ENCODE measurements at places on chromosomes 5 and 9. TPM values are rescaled to one million over a fixed set of nuclear protein-coding genes. Genes with fewer than 3 reads are reported as not detected.

GRCh38 chr5:128629157-128629556 lies 91.1 kb upstream of the FBN2 start:
- no peak overlapping the region for H3K4me3 ChIP-seq
- no peaks in the 10 kb centered on the region for H3K27me3 ChIP-seq
- DNase-seq, result no peak
- no peaks in the 10 kb centered on the region for H3K4me1 ChIP-seq

GRCh38 chr5:74801941-74802340 lies 34.9 kb downstream of the NSA2 start:
- no peak overlapping the region for H3K4me3 ChIP-seq
- DNase-seq, result no peak
- no peak overlapping the region for H3K27ac ChIP-seq
- H3K27me3 ChIP-seq, result no peaks in the 10 kb centered on the region
- no peaks in the 10 kb centered on the region for H3K4me1 ChIP-seq

GRCh38 chr5:158194561-158194976 lies 335.6 kb upstream of the CLINT1 start:
- no peak overlapping the region for H3K4me3 ChIP-seq
- H3K36me3 ChIP-seq, result no peaks in the 10 kb centered on the region

DNA sequence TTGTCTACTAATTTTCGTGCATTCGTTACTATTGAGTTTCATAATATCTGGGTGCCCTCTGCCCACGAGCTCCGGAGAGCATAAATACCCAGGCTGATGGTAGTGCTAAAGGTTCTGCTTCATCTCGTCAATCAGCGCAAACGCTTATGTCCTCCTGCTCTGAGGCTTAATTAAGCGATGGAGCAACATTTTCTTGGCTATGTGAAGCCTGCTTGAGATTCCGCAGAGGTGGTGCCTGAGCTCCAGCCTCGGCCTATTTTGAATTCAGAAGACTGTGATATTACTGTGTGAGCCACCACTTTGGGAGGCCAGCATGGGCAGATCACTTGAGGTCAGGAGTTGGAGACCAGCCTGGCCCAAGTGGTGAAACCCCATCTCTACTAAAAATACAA lies 44.8 kb downstream of the ANXA2R start:
- no peak for DNase-seq
- H3K36me3 ChIP-seq, result peaks cover 12% of the 10 kb centered on the region
- H3K4me3 ChIP-seq, result peak overlapping the region; percentile 99
- H3K27me3 ChIP-seq, result no peaks in the 10 kb centered on the region
- H3K4me1 ChIP-seq, result peaks cover 30% of the 10 kb centered on the region

- H3K27me3 ChIP-seq, result no peaks in the 10 kb centered on the region
- peaks cover 2% of the 10 kb centered on the region for H3K36me3 ChIP-seq
- no peak for DNase-seq
- no peak overlapping the region for H3K4me3 ChIP-seq
- H3K27ac ChIP-seq, result peak overlapping the region; percentile 91
- H3K4me1 ChIP-seq, result peaks cover 30% of the 10 kb centered on the region
These were observed 11.5 kb downstream of the GPR150 start for GRCh38 chr5:95631255-95631958.

DNA sequence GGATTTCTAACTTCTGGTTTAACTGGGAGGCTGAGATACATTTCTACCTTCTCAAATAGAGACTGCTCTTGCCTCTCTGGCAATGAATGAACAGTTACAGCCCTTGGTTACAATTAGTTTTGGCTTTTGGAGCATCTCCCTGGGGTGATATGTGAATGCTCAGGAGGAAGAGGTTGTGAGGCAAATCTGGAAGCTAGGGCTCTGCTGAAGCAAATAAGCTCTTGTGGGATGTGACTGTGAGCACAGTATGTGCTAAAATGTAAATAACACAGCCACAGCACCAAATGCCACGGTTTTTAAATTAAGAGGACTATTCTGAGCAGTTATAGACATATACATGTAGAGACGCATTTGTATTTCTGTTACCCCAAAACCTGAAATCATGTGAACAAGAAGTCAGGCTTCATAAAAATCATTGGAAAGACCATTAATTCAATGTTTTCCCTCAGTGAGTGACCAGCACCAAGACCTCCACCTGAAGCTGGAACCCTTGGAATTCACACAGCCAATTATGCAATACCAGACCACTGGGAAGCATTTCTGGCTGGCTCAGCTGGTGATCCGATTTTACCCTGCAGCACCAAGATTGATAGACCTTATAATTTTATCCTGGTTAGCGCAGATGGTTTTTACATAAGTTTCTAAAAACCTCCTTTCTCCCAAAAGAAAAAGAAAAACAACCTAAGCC lies 3.0 kb upstream of the SLC44A1 start:
- no peak overlapping the region for H3K27ac ChIP-seq
- peaks cover 24% of the 10 kb centered on the region for H3K4me1 ChIP-seq
- peaks cover 12% of the 10 kb centered on the region for H3K27me3 ChIP-seq

- H3K36me3 ChIP-seq, result no peaks in the 10 kb centered on the region
- H3K4me3 ChIP-seq, result no peak overlapping the region
- no peaks in the 10 kb centered on the region for H3K4me1 ChIP-seq
- peaks cover 7% of the 10 kb centered on the region for H3K27me3 ChIP-seq
These were observed 138.4 kb downstream of the KCTD16 start for GRCh38 chr5:144308906-144309670.

GRCh38 chr5:122312591-122313406 lies 762 bp downstream of the SNCAIP start:
- no peak for DNase-seq
- no peaks in the 10 kb centered on the region for H3K36me3 ChIP-seq
- no peak overlapping the region for H3K27ac ChIP-seq

- H3K27me3 ChIP-seq, result peaks cover 59% of the 10 kb centered on the region
- H3K27ac ChIP-seq, result no peak overlapping the region
- no peak for DNase-seq
- no peak overlapping the region for H3K4me3 ChIP-seq
- H3K4me1 ChIP-seq, result no peaks in the 10 kb centered on the region
These were observed 20.6 kb downstream of the OLFML2A start for GRCh38 chr9:124797343-124798103.

- peaks cover 12% of the 10 kb centered on the region for H3K4me1 ChIP-seq
- no peak overlapping the region for H3K4me3 ChIP-seq
- peaks cover 46% of the 10 kb centered on the region for H3K27me3 ChIP-seq
- no peaks in the 10 kb centered on the region for H3K36me3 ChIP-seq
- no peak overlapping the region for H3K27ac ChIP-seq
- no peak for DNase-seq
These were observed 1.1 kb upstream of the NTRK2 start for GRCh38 chr9:84668196-84669012.

DNA sequence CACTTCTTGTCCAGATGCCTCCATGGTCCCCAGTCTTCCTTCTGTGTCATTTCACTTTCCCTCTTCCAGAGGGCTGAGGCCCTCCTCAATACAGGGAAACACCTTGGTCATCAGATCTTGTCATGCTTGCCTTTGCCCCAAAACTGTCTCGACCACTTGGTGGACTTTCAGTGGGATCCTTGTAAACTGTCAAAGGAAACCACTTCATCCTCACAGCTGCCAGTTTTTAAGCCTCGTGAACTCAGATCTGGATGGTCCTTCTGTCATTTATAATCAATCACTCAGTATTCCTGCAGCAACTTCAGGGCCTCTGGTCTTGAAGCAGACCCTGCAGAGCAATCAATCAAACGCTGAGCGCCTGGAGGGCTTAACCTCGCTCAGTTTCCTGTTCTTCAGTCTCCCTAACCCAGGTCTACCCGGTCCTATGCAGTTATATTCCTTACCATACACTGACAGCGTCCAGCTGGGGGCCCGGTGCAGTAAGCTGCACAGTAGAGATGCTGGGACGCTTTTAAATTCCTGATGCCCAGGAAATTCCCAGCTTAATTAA lies 74.6 kb downstream of the GOLPH3 start:
- peaks cover 46% of the 10 kb centered on the region for H3K36me3 ChIP-seq
- no peak for DNase-seq
- H3K4me1 ChIP-seq, result peaks cover 1% of the 10 kb centered on the region
- H3K4me3 ChIP-seq, result no peak overlapping the region
- no peaks in the 10 kb centered on the region for H3K27me3 ChIP-seq
- no peak overlapping the region for H3K27ac ChIP-seq

DNA sequence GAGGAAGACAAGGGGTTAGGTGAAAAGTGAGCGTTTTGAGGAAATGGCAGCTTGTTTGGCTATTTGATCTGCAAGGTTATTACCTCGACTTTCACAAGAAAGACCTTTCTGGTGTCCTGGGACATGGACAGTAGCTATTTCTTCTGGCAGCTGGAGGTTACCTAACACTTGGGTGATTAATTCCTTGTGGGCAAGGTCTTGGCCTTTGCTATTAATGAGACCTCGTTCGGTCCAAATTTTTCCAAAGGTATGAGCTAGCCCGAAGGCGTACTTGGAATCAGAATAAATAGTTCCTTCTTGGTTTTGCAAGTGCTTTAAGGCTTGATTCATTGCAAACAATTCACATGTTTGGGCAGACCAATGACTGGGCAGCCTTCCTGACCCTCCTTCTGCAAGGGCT lies 4.9 kb downstream of the GTF3C5 start:
- H3K27me3 ChIP-seq, result no peaks in the 10 kb centered on the region
- no peaks in the 10 kb centered on the region for H3K36me3 ChIP-seq
- no peak for DNase-seq

GRCh38 chr5:180006141-180006540 lies 65.4 kb downstream of the RNF130 start:
- H3K27me3 ChIP-seq, result no peaks in the 10 kb centered on the region
- H3K36me3 ChIP-seq, result peaks cover 25% of the 10 kb centered on the region
- no peaks in the 10 kb centered on the region for H3K4me1 ChIP-seq
- H3K27ac ChIP-seq, result no peak overlapping the region

DNA sequence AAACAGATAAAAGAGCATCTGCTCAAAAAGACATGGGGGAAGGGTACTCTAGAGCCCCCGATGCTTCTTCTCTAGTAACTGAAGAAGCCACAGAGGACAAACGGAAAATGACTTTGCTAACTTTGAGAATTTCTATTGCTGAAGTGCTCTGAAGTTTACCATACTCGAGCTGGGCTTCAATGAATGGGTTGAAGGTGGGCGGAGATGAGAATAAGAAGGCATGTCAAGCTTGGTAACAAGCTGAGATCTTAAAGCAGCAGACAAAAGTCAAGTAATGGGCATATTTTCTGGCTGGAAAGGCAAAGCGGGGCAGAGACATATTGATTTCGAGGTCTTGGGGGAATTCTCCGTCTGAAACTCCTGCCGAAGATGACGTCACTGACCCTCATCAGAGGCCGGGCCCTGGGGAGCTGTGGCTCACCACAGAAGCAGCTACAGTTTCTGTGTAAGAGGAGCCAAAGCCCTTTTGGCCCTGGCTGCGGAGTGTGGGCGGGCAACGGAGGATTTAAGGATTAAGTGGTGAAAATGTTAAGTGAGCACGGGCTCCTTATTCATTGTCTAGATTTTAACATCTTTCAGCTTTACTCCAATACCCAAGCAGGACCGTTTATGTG lies 115.8 kb upstream of the SLIT3 start:
- no peaks in the 10 kb centered on the region for H3K4me1 ChIP-seq
- H3K4me3 ChIP-seq, result no peak overlapping the region
- no peaks in the 10 kb centered on the region for H3K36me3 ChIP-seq
- no peaks in the 10 kb centered on the region for H3K27me3 ChIP-seq
- no peak overlapping the region for H3K27ac ChIP-seq
- no peak for DNase-seq

DNA sequence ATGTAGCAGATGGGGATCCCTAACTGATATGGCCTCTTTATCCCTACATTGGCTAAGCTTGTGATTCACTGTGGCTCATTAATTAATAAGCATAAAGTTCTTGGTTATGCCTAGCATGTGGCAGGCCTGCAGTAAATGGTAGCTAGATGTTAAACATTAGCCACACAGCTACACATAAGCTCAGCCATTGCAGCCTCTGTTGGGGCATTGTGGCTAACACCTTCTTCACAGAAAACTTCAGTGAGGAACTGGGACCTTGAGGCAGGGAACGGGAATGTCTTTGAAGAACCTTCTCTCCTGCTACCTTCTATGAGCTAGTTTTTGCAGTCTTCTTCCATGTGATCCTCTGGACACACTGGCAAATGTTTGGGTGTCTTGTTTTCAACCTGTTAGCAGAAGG lies 338.2 kb downstream of the NTRK2 start:
- DNase-seq, result no peak
- no peak overlapping the region for H3K4me3 ChIP-seq
- H3K27ac ChIP-seq, result no peak overlapping the region
- H3K36me3 ChIP-seq, result no peaks in the 10 kb centered on the region

- no peak overlapping the region for H3K27ac ChIP-seq
- H3K4me1 ChIP-seq, result peaks cover 9% of the 10 kb centered on the region
- DNase-seq, result no peak
These were observed 111.3 kb upstream of the ADRA1B start for GRCh38 chr5:159805021-159805420.

- H3K4me1 ChIP-seq, result no peaks in the 10 kb centered on the region
- H3K4me3 ChIP-seq, result no peak overlapping the region
- no peak overlapping the region for H3K27ac ChIP-seq
- H3K27me3 ChIP-seq, result no peaks in the 10 kb centered on the region
These were observed 132.5 kb downstream of the SEMA6A start for GRCh38 chr5:116442095-116442534.

GRCh38 chr5:75584641-75585040 lies 26.6 kb upstream of the ANKDD1B start:
- H3K4me1 ChIP-seq, result no peaks in the 10 kb centered on the region
- no peak overlapping the region for H3K4me3 ChIP-seq
- DNase-seq, result no peak
- H3K27ac ChIP-seq, result no peak overlapping the region

DNA sequence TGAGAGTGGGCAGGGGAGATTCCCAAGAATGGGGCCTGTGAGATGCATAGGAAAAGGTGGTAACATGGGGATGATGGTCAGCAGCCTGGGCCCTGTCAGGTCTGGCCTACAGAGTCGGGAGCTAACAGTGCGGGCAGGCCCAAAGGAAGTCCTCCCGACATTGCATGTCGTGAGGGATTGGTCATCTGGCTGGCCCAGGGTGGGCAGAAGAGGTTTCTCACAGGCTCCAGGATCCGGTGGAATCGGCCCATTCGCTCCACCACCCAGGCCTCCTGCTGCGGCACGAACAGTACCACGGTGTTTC lies 514 bp downstream of the STOML2 start:
- H3K4me1 ChIP-seq, result peaks cover 33% of the 10 kb centered on the region
- peak overlapping the region; percentile 99 for H3K27ac ChIP-seq
- peak overlapping the region; percentile 88 for H3K4me3 ChIP-seq
- no peak for DNase-seq

The ATP10B gene
- not detected for total RNA-seq

The GLE1 gene
- 30.7 TPM for total RNA-seq

Data from naive thymus-derived CD8-positive, alpha-beta T cell (primary cell).